ENCODE measurements at places on chromosomes 7 and 10. TPM values are rescaled to one million over a fixed set of nuclear protein-coding genes. Genes with fewer than 3 reads are reported as not detected.

GRCh38 chr10:6737080-6737641, 157.1 kb upstream of the PRKCQ start:
- DNase-seq, result no peak

DNA sequence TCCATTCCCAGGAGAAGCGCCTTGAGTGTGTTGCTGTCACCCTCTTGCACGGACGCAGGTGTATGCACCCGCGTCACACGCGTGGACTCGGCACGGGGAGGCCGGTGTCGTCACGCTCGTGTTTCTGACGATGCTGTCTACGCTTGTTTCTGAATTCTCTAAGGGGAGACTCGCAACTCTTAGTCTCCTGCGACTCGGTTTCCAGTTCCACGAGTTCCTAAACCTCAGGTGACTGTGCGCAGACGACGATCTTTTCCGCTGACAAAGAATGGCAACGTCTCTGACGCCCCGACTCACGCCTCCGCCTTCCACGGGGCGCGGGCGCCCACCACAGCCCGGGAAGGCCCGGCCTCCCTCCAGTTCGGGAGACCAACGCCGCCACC, 579 bp downstream of the IDI1 start:
- DNase-seq, result peak; percentile 52

DNA sequence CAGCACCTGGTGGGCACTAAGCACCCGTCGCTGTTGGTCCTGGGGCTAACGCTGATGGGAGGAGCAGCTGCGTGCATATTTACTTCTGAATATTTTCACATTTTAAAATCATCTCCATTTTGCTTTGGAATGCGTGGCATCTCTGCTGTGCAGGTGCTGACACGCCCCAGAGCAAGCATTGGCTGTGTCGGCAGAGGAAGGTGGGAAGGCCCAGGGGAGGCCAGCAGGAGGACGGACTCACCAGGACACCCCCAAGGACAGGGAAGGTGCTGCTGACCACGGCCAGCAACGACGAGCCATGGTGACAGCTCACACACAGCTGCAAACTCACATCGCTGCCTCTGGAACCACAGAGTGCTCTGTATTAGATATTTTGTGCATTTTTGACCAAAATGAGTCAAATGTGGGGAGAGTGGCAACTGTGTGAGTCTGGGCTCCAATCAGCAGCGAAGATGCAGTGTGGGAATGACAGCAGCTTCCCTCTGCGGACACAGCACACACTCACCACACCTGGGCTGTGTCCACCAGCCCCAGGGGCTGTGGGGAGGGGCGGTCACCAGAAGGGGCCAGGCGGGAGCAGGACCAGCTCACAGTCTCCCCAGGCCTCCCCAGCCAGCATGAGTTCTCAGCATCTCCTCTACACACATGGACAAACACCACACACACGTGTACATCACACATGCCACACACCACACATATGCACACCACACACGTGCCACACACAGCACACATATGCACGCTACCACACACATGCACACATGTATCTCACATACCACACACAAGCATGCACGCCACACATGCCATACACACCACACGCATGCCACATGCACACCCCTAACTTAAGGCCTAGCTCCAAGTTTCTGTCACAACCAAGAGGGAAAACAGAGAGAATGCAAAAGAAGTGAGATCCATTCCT, 58.2 kb downstream of the PTPRN2 start:
- peak; percentile 51 for DNase-seq

DNA sequence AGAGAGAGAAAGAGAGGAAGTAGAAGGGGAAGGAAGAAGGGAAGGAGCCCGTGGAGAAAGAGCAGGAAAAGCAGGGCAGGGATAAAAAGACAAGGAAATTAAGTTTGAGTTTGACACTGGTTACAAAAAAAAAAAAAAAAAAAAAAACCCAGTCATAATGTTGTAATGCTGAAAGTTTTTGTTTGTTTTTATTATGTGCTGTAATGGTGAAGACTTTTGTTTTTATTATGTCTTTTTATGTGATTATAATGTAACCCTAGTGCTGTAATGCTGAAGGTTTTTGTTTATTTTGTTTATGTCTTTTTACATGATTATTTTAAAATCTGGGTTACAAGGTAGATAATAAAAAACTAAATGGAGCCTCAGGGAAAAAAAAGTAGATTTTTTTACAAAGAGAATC, 184.8 kb downstream of the SEMA3A start:
- no peak for DNase-seq

DNA sequence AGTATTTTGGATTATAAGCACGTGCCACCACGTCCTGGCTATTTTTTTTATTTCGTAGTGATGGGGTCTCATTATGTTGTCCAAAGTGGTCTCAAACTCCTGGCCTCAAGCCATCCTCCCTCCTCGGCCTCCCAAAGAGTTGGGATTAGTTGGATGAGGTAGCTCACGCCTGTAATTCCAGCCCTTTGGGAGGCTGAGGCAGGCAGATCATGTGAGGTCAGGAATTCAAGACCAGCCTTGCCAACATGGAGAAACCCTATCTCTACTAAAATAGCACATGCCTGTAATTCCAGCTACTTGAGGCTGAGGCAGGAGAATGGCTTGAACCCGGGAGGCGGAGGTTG, 21.8 kb upstream of the YWHAG start:
- no peak for DNase-seq

GRCh38 chr10:24952143-24952706, at the start of gene PRTFDC1:
PRTFDC1 (minus strand) TSS chr10:24952606; CDS start chr10:24952575, 31 bp downstream.
- DNase-seq, result peak; percentile 72

GRCh38 chr7:158949359-158949758, 93.0 kb downstream of the DYNC2I1 start:
- DNase-seq, result no peak

DNA sequence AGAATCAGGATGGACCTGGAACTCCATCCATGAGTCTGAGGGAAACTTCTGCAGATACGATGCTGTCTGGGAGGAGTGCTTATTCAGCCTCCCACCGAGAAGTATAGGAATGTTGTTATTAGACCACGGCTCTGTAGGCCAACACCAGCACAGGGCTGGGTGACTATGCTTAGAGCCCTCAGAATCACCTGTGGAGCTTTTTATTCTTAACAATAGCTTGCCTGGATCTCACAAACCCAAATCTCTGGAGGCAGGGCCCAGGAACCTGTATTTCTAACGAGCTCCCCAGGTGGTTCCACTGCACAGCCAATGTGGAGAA, 55.6 kb upstream of the ARID5B start:
- no peak for DNase-seq

GRCh38 chr7:149479568-149479967, 18.0 kb downstream of the ZNF746 start:
- DNase-seq, result no peak

FAS gene
- total RNA-seq, result 76.4 TPM

DNA sequence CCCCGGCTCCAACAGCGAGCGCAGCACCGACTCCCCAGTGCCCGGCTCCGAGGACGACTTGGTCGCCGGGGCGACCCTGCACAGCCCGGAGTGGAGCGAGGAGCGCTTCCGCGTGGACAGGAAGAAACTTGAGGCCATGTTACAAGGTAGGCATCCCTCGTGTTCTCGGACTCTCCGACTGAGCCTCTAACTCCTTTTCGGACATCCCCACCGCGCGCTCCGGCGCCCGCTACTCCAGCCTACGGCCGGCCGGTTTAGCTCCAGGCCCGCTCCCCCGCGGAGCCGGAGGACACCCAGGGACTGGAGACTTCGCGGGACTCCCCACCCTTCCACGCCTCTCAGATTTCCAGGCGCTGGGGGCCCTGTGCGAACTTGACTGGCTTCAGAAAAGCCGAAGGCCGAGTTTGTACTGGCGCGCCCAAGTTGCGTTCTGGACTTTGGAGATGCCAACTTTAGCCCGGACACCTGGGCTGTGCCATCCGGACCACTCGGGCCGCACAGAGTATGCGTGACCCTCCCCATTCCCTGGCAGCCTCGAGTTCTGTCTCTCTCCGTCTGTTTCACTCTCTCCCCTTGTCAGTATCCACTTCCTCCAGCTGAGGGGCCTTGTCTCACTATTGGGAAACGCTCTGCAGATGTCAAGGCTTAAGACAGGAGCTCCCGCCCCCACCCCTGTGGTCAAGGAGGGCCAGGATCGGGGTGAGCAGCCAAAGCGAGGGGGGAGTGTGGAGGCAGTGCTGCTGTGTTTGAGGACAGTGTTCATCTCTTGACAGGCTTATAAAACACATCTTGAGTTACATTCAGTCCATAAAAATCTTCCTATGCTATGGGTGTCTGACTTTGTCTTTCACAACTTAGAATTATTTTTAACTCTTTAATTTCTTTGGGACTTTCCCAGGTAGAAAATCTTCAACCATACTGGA, 777 bp downstream of the BICC1 start:
- DNase-seq, result peak; percentile 83

GRCh38 chr10:83153714-83154113, 985.6 kb upstream of the GHITM start:
- DNase-seq, result peak; percentile 60

ITGA8 gene
- total RNA-seq, result 23.7 TPM

ARPC1A gene
- total RNA-seq, result 142 TPM

DNA sequence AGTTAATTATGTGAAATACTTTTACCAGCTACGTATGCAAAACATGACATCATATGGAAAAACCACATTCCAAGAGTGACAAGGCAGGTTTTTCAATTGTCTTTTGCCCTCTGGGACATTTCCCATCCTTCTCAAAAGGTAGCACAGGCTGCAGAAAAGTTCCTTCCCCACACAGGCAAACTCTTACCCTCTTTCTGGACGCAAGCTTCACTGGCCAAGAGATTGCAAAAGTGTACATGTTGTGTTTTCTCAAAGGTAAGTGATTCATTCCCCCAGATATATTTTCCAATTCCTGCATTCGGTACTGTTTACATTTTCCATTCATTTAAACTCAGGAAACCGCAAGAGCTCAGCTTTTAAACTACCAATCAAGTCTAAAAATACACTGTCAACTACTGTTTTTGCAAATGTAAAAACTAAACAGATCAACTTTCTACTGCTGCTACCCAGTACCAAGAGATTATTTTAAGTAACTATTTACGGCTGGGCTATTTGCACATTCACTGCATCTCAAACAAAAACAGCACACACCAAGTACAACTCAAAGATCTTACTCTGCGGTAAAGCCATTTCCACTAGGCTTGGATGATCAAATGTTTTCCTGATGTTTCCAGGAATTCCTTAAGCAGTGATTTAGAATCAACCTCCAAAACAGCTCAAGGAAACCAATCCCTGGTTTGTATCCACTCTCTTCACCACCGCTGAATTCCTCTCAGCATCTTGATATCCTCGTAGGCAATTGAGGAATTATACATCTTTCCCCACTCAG, 233.6 kb upstream of the CCDC6 start:
- DNase-seq, result no peak

EPHB6 gene
- 12.1 TPM for total RNA-seq

PSPH gene
- total RNA-seq, result 13.7 TPM

HIP1 gene
- 83.8 TPM for total RNA-seq

FAM24B gene
- total RNA-seq, result 3.0 TPM

DNA sequence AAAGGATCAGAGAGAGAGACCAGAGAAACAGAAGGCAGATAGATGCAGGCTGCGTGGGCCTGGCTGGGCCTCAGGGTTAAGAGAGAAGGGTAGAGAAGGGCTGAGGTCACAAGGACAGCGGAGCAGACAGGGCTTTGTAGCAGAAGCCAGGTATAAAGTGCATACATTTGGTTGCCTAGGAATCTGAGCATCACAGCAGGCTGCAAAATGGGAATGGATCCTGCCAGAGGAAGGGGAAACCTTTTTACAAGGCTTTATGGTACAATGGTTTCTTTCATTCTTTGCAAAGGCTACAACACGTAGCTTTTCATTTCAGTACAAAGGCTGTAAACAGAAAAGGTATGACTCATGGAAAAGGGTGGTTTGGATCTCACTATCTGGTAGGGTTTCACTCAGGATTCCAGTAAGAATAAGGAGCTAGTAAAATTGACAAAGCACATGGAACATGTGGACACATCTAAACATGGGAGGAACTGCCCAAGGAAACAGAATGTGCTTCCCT, 275.1 kb downstream of the DOCK4 start:
- DNase-seq, result no peak

GRCh38 chr7:82805527-82805960, 357.1 kb downstream of the PCLO start:
- DNase-seq, result no peak

- peak; percentile 59 for DNase-seq
Measured at GRCh38 chr7:117019786-117020590, 66.7 kb downstream of the ST7 start.

ABCC2 gene
- total RNA-seq, result 1.8 TPM

GRCh38 chr7:20314198-20314597, 16.5 kb upstream of the ITGB8 start:
- no peak for DNase-seq

CPSF4 gene
- total RNA-seq, result 34.2 TPM

DNA sequence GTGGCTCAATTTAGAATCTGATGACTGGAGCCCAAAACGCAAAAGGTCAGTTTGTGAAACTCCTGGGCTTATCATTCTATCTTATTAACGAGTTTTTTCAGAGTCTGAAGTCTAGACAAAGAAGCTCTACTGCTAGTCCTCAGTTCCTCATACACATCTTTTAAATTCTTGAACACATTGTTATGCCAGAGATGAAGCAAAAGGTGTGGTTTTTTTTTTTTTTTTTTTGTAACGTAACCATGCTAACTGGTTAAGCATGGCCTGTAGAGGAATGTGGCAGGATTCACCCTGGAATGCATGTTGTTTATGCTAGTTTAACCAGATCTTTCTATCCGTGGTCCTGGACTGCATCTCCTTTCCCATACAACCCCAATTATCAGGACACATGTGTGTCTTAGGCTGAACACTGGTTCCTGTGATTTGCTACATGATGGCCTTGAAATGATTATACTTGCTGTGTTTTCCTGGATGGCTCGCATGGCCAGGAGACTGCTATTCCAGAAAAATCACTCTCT, 79.3 kb upstream of the MDFIC start:
- DNase-seq, result no peak

MTERF1 gene
- 10.8 TPM for total RNA-seq

All from left lung (tissue), 14 donors.